ENCODE measurements at places on chromosomes 3 and 15. TPM values are rescaled to one million over a fixed set of nuclear protein-coding genes. Genes with fewer than 3 reads are reported as not detected.

IL17RC gene
- 40.6 TPM for polyA plus RNA-seq

- DNase-seq: no peak
Measured at GRCh38 chr3:135840436-135840835, 125.1 kb upstream of the PPP2R3A start.

RARB gene
- 1.7 TPM for polyA plus RNA-seq

DNA sequence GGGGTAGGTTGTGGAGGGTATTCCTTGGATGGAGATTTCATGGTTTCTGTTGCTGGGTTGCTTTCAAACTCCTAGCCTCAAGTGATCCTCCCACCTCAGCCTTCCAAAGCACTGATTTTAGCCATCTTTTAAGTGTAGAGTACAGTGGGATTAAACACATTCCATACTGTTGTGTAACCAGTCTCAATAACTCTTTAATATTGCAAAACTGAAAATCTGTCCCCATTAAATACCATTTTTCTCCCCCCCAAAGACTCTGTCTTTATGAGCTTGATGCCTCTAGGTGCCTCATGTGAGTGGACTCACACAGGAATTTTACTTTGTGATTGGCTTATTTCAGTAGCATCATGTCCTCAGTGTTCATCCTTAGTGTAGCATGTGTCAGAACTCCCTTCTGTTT is 74.7 kb upstream of the ATP10A start:
- DNase-seq: no peak

GRCh38 chr3:195821403-195822130 is 9.8 kb upstream of the MUC4 start:
- DNase-seq: no peak

DNA sequence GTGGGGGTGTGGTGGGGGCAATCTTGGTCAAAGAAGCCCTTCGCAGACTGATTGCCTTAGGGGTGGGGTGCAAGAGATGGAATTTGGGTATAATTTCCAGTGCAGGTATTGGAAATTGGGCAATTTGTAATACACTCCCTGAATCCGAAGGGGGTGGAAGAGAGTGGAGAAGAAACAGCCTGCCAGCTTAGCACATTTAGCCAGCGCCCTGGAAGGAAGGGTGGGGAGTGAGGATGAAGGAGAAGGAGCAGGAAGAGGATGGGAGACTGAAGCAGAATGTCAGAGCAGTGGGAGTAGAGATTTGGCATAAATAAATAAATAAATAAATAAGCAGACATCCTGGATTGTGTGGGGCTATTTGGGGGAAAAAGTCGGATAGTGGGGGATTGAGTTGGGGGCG is 1.6 kb downstream of the GAP43 start:
- peak; percentile 9 for DNase-seq

- DNase-seq: no peak
Measured at GRCh38 chr3:174122411-174122810, 724.9 kb downstream of the NLGN1 start.

BTLA gene
- 1.1 TPM for polyA plus RNA-seq

DNA sequence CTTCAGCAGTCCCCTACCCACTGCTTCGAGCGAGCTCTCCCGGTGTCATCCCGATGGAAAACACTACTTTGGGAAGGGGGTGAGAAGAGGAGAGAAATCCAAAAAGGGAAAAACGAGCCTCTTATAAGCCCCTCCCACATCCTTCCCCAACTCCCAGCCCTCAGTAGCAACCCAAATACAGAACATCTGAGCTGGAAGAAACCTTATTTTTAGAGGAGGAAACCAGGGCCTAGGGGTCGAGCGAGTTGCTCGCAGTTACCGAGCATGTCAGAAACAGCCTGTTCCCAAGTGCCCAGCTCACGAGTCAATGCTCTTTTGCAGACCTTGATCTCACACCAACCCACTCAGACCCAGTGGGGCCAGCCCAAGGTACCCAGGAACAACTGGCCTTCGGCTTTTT is 14.2 kb downstream of the RBPMS2 start:
- no peak for DNase-seq

RBSN gene
- 5.9 TPM for polyA plus RNA-seq

GRCh38 chr15:67715170-67715569 is 110.1 kb upstream of the SKOR1 start:
- DNase-seq: peak; percentile 23

- no peak for DNase-seq
Measured at GRCh38 chr3:171379961-171380483, 80.2 kb downstream of the TNIK start.

GRCh38 chr3:172079326-172079976 is 40.1 kb downstream of the FNDC3B start:
- no peak for DNase-seq

DNA sequence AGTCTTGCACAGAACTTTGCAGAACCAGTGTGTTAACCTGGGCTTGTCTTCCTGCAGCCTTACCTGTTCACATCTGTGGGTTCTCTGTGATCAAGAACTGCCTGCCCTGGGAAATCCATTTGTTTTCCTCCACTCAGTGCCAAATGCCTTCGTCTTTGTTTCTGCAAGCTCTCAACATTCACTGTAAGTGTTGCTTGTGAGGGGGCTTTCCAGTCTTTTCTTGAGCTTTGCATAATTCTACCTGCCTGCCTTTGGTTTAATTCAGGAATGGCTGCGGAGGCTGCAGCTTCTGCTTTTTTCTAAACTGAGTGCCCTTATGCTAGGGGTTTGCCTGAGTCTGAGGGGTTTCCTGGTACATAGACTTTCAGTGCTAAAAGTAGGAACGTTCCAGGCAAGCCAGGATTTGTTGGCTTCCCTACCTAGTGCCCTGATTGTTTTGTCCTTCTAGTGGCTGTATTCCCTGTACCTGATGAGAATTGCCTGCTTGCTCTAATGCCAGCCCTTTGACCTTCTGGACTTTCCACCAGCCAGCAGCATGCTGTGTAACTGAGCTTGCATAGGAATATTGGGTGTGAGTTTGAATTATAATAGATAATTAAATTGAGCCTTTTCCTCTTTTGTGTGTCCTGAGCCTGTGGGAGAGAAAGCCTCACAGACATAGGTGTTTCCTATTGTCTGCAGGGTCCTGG is 96.6 kb upstream of the CLSTN2 start:
- DNase-seq: no peak

ERC2 gene
- polyA plus RNA-seq: 0.43 TPM

GRCh38 chr3:172238188-172238587 is 198.8 kb downstream of the FNDC3B start:
- no peak for DNase-seq
